NCI-H1436 (cell line): ENCODE measurements at places on chromosomes 1 and 21.

GRCh38 chr21:26850116-26850643 is 5.0 kb upstream of the ADAMTS1 start:
- DNase-seq: no peak

DNA sequence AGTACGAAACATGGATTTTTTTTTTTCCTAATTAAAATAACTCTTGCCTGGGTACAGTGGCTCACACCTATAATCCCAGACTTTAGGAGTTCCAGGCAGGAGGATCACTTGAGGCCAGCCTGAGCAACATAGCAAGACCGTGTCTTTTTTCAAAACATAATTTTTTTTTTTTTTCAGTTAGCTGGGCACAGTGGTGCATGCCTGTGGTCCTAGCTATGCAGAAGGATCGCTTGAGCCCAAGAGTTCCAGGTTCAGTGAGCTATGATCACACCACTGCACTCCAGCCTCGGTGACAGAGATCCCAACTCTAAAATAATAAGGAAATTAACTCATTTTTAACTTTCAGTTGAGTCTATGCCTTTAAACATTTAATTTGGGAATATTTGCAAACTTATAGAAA is 170.1 kb downstream of the NEK7 start:
- DNase-seq: no peak

- DNase-seq: no peak
Measured at GRCh38 chr1:156858959-156859522, at the start of gene INSRR. Gene INSRR (minus strand): TSS chr1:156859117. CDS start chr1:156858621, 496 bp downstream.

DNA sequence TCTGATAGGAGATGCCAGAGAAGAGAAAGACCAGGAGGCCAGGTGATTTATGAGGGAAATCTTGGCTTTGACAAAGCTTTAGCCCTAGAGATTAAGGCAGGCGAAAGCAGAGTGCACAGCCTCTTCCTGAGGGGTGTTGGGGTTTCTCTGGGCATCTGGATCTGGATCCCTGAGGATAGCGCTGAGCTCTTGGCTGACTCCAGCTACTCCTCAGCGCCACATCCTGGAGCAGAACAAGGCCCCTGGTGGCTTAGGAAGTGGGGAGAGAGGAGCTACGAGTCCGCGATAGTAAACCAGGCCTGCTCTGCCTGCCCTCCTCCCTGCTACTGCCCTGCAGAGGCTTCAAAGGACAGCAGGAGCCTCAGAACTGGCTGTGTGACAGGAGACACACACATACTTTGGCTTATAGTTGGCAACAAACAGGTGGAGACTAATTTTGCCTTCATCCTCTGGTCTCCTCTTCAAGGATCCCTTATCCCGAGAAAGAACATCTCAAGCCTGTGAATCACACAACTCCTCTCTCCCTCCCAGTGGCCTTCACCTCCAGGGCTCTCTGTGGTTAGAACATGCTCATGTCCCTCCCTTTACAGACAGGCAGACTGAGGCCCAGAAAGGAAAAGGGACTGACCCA is 66.9 kb downstream of the TRABD2B start:
- no peak for DNase-seq

GRCh38 chr1:165717918-165718515 is 19.7 kb upstream of the ALDH9A1 start:
- DNase-seq: peak; percentile 21

DNA sequence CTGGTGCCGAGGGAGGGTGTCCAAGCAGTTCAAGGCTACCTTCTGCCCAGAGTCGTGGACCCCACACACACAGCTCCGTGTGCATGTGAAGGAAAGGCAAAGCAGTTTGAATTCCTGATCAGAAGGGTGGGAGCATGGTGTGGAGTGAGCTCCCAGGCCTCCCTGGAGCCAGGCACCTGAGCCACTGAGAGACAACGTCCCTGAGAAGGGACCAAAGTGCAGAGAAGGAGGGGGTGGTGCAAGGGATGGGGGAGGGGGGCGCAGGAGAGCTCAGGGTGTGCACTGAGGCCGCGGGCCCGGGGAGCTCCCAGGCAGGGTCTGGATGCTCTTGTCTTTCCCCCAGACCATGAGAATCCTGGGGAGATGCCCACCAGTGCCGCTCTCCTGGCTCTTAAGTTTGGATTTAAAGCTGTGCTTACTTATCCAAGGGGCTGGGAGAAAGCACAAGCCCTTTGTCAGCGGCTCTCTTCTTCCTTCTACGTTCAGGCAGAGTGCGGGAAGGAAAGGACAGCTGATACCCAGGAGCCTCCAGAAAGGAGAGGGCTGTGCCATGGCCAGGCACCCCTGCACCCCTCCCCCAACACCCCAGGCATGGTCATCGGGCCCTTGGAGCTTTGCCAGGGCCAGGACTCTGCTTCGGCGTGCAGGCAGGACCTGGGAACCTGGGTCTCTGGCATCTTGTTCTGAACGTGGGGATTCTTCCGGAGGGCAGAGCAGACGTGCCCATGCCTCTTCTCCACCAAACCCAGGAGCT is 24.1 kb downstream of the ACTA1 start:
- DNase-seq: no peak

DNA sequence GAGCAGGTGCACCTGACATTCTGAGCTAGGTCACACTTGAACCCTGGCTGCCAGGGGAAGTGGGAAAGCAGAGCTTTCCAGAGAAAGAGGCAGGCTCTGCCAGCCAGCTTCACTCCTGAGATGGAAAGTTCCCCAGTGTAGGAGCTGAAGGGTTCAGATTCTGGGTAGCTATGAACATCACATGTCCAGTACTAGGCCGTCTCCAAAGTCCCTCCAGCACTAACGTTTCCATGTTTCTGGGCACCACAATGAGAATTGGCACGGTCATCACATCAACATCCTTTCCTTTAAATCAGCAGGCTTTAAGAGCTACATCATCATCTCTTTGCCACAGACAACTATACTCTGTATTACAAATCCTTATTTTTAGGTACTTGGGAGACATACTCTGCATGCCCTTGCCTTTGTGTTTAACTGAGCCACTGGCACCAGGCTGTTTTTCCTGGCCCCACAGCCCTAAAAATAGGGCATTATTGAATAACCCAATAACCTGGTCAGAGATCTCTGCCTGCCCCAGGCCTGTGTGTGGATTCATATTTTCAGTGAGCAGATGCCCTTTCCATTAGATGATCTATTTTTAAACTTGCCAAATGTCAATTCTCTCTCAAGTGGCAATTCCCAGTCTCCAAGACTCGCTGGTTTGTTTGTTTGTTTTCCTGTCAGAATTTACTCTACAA is 35.4 kb upstream of the USP24 start:
- no peak for DNase-seq

- no peak for DNase-seq
Measured at GRCh38 chr1:237976331-237976730, 85.6 kb upstream of the ZP4 start.

DNA sequence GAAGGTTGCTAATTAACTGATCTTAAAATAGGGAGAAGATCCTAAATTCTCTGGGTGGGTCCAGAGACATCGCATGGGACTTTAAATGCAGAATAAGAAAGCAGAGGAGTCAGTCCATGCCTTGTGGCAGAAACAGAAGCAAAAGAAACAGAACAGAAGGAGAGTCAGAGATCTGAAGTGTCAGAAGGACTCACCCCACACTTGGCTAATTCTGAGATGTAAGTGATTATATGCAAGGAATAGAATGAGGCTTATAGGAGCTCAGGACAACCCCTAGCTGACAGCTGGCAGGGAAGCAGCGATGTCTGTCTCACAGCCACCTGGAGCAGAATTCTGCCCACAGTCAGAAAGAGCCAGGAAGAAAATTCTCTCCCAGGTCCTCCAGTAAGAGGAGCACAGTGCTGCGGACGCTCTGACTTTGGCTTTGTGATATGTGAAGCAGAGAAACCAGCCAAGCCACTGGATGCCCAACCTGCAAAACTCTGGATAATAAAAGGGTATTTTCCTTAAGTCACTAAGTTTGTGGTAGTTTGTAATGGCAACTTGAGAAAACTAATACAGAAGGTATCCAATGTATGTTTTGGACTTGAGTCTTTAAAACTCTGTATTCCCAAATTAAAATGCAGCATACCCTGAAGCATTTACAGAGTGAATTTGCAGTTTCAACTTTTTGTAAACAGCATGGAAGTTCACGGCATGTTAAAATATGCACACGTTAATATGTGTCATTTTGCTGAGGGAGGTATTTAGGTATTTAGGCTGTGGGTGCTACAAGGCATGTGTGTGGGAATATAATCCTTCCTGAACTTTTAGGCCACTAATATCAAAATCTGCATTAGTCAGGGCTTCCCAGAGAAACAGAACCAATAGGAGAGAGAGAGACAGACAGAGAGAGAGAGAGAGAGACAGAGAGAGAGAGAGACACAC is 388.5 kb downstream of the PCP4 start:
- DNase-seq: no peak

DNA sequence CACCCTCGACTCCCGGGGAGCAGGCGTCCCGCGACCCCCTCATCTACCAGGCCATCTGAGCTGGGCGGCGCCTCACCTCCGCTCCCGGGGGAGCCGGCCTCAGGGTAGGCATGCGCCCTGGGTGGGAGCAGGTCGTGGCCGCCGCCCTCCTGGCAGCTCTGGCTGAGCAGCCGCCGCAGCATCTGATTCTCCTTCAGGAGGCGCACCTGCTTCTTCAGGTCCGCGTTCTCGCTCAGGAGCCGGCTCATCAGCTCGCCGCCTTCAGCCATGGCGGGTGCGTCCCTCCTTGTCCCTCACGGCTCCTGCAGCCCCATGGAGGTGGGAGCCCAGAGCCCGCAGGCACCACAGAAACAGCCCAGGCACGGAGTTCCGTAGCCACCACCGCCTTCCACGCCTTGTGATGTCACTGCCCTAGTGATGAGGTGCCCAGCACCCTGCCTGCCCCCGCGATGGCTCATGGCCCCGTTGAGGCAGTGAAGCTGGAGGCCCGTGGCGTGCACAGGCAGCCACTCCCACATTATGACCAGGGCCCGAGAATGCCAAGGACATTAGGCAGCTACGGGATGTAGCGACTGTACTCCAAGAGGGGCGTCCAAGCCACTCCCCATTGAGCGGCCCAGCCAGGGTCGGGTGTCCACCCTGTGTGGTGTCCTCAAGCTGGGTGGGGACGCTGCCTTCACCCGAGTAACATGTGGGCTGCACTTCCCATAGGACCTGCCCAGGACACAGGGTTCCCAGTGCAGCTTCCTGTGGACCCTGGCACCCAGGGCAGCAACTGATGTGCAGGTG is 1.5 kb downstream of the SPATC1L start:
- DNase-seq: no peak

- no peak for DNase-seq
Measured at GRCh38 chr21:44836666-44837471, 19.0 kb upstream of the SUMO3 start.

GRCh38 chr1:62103846-62104245 is 90.8 kb upstream of the L1TD1 start:
- no peak for DNase-seq

- no peak for DNase-seq
Measured at GRCh38 chr21:25343774-25344545, 263.3 kb downstream of the MRPL39 start.

GRCh38 chr1:244941121-244941520 is 76.8 kb upstream of the HNRNPU start:
- DNase-seq: no peak

DNA sequence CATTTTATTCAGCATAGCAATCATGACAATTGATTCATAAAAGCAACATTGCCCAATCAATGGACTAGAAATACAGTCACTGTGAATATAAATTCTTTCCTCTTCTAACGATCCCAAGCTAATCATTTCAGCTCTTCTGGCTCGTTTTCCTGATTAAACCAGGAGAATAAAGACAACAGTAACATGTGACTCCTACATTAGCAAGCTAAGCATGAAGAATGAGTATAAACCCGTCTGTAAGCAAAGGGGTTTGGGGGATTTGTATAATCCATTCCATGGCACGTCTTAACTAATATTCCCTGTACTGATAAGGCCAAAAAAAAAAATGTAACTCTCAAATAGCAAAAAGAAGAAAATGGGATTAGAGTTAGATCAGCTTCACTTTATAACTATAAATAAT is 21.6 kb downstream of the IRF2BP2 start:
- no peak for DNase-seq
